ENCODE measurements at places on chromosomes 4 and X.

DNA sequence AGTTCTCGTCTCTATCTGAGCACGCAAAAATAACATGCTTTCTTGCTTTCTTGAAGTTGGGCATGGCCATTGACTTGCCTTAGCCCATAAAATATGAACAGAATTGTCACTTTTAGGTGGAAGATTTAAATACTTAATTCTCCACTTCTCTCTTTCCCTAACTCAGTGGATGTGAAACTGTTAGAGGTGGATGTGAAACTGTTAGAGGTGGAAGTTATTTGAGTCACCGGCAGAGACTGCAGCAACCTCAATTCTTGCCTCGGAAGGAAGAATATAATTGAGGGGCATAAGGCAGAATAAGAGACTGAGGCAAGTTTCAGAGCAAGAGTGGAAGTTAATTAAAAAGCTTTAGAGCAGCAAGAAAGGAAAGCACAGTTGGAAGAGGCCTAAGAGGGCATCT is 2.8 kb upstream of the PARM1 start:
- DNase-seq: no peak

- peak; percentile 37 for DNase-seq
These were observed 62.0 kb downstream of the HTT start for GRCh38 chr4:3136454-3136853.

DNA sequence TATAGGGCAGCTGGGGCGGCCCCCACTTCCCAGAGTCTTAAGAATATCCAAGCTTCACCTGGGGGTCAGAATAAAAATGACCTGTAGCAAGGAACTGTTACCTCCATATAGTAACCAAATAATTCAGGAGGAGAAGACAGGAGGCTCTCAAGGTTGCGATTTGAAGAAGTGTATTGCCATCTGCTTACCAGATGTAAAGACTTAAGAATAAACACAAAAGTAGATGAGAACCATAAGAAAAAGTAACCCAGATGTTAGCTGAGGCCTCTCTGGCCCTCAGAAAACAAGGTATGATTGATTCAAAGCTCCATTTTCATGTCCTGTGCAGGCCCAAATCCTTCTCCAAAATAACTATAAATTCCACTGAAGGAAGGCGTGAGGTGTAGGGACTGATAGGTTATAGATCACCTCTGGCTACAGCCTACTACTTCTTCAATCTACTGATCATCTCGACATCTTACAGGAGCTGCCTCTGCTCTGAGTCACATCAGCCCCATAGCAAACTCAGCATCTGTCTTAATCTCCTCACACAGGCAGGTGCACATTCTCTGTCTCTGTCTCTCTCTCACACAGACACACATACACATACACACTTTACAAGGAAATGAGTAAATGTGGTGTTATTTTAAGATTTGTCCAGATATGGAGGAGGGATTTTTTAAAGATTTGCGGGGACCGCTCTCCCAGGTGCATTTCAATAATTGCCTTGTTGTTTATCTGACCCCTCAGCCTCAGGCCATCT is 193.9 kb upstream of the EDNRA start:
- no peak for DNase-seq

DNA sequence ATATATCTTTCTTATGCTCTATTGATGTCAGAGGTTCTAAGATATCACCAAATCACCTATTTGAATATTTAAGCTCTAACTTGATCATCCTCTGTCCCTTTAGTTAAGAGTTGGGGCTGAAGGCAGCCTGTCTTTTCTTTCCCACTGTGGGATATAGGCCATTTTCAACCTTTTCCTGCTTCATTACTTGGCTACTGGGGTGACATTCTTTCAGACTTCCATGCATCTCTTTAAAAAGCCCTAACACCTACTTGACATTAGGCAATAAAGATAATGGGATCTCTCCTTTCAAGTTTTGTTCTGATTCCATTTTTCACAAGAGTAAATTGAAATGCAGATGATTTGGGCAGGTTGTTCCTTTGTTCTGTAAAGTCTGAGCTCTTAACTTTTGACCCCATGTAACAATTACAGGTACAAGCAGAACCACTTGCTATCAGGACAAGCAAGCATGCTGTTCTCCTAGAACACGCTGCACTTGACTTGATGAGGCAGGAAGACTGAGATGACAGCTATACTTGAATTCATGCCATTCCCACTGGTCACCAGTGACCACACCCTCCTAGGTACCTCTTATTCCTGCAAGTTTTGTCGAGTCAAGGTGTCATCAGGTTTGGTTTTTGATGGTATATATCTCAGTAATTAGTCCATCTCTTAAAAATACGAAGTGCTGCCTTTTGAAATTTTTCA is 18.2 kb downstream of the HOPX start:
- DNase-seq: no peak

DNA sequence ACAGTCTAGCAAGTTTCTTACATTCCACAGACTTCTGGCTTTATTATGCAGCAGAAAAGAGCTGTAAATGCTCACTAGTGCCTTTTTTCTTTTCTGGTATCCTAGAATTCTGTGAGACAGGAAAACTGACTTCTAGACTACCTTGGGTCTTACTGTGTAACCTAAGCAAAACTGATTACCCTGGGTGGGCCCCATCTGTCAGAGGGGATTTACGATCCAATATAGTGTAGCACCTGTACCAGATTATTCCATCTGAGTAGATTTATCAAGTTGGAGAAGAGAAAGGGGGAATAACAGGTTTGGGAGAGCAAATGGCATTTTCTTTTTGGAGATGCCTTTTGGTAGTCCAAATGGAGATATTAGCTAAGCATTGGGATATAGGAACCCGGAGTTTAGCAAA is 46.7 kb downstream of the FSTL5 start:
- no peak for DNase-seq

DNA sequence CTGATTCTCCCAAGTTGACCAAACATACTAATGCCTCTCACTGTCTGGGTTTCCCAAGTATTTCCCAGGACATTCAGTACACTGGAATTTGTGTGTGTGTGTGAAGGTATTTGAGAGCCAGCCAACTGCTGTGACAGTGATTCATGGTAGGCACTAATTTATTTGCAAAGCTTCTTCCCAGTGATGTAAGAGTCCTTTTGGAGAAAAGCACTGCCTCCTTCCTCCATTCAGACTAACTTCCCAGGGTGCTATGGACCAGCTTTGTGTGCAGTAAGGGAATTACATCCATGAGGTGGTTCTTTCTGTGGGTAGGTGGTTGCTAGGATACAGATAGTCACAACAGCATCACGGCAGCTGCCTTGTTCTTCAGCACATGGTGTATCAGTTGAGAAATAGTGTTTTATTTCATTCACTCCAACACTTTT is 8.7 kb downstream of the EGF start:
- DNase-seq: no peak

DNA sequence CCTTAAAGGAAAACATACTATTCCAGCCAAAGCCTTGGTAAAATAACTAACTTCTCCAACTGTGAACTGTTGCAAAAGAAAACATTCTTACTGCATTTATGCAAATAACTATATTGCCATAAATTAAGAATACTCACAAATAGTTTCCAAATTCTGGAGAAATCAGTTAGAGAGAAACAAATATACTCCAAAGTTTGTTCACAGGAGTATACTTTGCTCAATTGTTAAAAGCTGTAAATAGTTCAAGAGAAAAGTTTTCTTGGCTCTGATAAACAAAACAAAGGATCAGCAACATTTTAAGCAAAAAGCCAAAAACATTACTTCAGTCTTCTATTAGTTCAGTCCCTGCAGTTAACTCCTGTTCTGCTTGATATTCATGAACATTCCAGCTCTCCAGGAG is 83.0 kb downstream of the EIF4E start:
- peak; percentile 3 for DNase-seq

DNA sequence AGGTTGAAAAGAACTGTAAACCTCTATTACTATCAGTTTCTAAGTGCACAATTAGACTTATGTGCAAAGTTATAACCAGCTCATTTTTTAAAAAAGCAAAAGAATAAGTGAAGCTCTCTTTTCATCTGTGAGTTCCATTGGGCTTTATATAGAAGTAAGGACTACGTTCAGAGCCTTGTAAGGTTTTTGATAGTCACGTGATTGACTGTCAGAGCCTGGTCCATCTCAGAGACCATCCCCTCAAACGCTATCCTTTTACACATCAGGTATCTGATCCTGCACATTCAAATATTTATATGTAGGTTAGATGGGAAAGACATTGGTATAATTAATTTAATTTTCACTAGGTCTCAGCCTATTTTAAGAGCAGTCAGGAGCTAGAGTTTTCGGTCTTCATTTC is 279.3 kb downstream of the INPP4B start:
- DNase-seq: no peak
